Left lung (tissue), 14 donors: ENCODE measurements at places on chromosomes 7 and 10.

DNA sequence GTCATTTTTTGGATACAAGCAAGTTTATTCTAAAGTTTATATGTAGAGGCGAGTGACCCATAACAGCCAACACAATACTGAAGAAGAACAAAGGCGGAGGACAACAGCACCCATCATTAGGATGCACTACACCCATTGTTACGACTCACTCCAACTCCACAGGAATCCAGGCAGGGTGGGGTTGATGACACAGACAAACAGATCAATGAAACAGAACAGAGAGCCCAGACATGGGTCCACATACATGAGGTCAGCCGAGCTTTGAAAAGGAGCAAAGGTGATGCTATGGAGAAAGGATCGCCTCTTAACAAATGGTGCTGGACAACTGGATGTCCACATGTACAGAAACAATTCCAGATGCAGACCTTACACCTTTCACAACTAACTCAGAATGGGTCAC lies 426.4 kb downstream of the PTPRN2 start:
- H3K4me3 ChIP-seq = no peak overlapping the region
- no peak overlapping the region for H3K27ac ChIP-seq
- no peaks in the 10 kb centered on the region for H3K4me1 ChIP-seq
- no peak for DNase-seq
- H3K27me3 ChIP-seq = no peaks in the 10 kb centered on the region

GRCh38 chr7:99139036-99139435 lies 4.9 kb downstream of the SMURF1 start:
- peaks cover 71% of the 10 kb centered on the region for H3K4me1 ChIP-seq
- no peaks in the 10 kb centered on the region for H3K27me3 ChIP-seq
- no peaks in the 10 kb centered on the region for H3K36me3 ChIP-seq
- no peak for DNase-seq

- DNase-seq = no peak
- no peaks in the 10 kb centered on the region for H3K27me3 ChIP-seq
- H3K4me3 ChIP-seq = no peak overlapping the region
- no peaks in the 10 kb centered on the region for H3K4me1 ChIP-seq
Observed at GRCh38 chr10:33749067-33749735, 414.7 kb upstream of the NRP1 start.

DNA sequence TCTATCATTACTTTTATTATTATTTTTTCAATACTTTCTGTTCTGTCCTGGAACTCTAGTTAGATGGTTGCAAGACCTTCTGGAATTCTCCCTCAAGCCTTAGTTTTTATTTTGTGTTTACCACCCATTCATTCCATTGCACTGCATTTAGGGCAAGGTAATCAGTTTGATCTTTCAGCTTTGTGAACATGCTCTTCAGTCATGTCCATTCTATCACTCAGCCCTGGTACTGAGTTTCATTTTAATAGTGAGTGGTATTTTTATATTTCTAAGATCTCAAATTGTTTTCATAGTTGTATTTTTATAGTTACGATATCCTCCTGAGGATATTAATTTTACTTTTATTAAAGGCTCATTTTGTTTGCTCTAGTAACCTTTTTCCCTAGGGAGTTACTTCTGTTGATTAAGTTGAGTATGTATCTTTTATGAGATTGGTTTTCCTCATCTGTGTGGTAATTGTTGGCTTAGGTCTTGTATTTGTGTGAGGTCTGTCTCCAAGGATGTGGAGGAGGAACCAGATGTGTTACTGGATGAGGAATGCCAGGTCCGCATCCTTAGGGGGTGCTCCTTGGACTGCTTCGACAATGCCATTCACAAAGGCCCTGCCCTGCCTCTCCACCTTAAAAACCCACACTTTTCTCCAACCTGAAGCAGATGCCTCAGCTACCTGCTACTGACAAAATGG lies 46.7 kb upstream of the RAB18 start:
- H3K36me3 ChIP-seq = no peaks in the 10 kb centered on the region
- peaks cover 5% of the 10 kb centered on the region for H3K27me3 ChIP-seq
- DNase-seq = no peak
- no peak overlapping the region for H3K4me3 ChIP-seq

GRCh38 chr10:11631890-11632587 lies 20.6 kb upstream of the USP6NL start:
- no peak overlapping the region for H3K27ac ChIP-seq
- H3K36me3 ChIP-seq = no peaks in the 10 kb centered on the region
- no peak for DNase-seq
- no peaks in the 10 kb centered on the region for H3K4me1 ChIP-seq
- no peak overlapping the region for H3K4me3 ChIP-seq
- H3K27me3 ChIP-seq = no peaks in the 10 kb centered on the region

GRCh38 chr7:124027236-124027635 lies 5.6 kb downstream of the TMEM229A start:
- H3K4me3 ChIP-seq = no peak overlapping the region
- no peak overlapping the region for H3K27ac ChIP-seq
- DNase-seq = no peak
- H3K4me1 ChIP-seq = peaks cover 8% of the 10 kb centered on the region
- peaks cover 13% of the 10 kb centered on the region for H3K27me3 ChIP-seq
- no peaks in the 10 kb centered on the region for H3K36me3 ChIP-seq

DNA sequence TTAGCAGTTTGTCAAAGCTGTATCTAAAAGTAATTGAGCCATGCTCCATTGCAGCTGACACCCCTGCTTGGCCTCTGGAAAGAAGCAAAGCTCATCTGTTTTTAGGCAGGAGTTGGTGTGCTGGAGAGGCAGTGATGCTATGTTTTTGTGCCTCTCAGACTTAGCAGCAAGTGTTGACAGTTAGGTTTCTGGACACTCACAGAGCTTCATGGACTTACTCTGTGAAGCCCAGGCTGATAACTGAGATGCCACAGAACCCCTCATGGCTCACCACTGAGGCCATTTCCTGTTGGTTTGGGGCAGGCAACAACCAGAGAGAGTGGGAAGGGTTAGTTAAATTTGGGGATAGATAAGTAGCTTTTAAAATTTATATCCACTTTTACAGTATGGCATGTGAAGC lies 59.8 kb downstream of the BTAF1 start:
- no peaks in the 10 kb centered on the region for H3K4me1 ChIP-seq
- H3K36me3 ChIP-seq = peaks cover 3% of the 10 kb centered on the region
- DNase-seq = no peak
- no peaks in the 10 kb centered on the region for H3K27me3 ChIP-seq
- H3K27ac ChIP-seq = no peak overlapping the region

DNA sequence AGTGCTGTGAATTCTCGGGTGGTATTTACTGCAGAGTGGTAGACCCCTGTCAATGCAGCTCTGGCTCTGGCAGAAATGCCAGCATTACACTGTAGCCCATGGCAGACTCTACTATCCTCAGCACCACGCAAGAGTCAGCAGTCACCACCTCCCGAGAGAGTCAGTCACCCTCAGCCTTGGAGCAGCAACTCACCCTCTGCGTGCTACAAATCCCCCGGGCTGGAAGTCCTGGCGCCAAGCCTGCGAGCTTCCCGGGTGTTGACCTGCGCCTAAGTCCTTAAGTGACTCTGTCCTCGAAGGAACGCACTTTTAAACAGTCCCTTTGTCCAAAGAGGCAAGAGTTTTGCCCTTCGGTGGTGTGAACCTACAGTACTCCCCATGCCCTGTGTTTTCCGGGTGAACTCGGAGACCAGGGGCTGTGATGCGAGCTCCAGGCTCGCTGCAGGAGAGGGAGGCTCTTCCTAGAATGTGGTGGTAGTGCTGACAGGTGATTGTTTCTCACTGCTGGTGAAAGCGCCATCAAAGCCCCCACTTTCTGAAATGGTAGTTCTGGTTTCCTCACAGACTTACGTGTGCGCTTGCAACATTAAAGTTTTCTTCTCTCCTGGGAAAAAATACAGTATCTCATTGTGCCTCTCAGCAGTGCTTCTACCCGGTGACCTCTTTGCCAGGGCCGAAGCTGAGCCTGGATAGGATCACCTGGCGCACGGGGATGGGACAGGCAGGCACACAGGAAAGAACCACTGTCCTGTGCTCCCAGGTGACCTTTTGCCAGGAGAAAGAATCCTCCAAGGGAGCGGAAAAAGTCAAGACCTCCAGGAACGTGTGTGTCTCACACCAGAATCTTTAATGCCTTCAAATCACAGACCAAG lies 33.1 kb upstream of the MBL2 start:
- DNase-seq = no peak
- no peak overlapping the region for H3K4me3 ChIP-seq
- H3K27me3 ChIP-seq = no peaks in the 10 kb centered on the region
- H3K4me1 ChIP-seq = no peaks in the 10 kb centered on the region

- H3K4me3 ChIP-seq = no peak overlapping the region
- H3K27ac ChIP-seq = no peak overlapping the region
- H3K36me3 ChIP-seq = no peaks in the 10 kb centered on the region
- DNase-seq = peak; percentile 53
Observed at GRCh38 chr10:2744547-2745200, 322.7 kb upstream of the PFKP start.

- H3K4me3 ChIP-seq = peak overlapping the region; percentile 71
- no peaks in the 10 kb centered on the region for H3K36me3 ChIP-seq
- peak overlapping the region; percentile 97 for H3K27ac ChIP-seq
- peak; percentile 7 for DNase-seq
- H3K27me3 ChIP-seq = no peaks in the 10 kb centered on the region
Observed at GRCh38 chr7:131329176-131329570, 1.5 kb downstream of the MKLN1 start.

DNA sequence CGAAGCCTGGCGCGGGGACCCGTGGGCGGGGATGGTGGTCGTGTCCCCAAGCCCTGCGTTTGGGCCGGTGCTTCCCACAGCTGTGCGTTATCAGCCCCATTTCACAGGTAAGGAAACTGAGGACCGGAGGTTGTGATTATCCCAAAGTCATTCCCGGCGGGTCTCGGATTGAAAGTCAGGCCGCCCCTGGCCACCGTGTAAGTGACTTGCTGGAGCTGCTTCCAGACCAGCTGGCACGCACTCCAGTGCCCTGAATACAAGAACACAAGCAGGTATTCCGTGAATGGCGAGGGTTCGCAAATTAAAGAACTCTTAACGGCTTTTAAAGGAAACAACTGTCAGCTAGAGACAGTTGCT lies 675 bp upstream of the ATE1 start:
- H3K4me1 ChIP-seq = peaks cover 5% of the 10 kb centered on the region
- peak overlapping the region; percentile 97 for H3K27ac ChIP-seq
- DNase-seq = no peak

- H3K27me3 ChIP-seq = no peaks in the 10 kb centered on the region
- H3K27ac ChIP-seq = no peak overlapping the region
- no peak for DNase-seq
Observed at GRCh38 chr7:569071-569855, 49.6 kb upstream of the PDGFA start.

DNA sequence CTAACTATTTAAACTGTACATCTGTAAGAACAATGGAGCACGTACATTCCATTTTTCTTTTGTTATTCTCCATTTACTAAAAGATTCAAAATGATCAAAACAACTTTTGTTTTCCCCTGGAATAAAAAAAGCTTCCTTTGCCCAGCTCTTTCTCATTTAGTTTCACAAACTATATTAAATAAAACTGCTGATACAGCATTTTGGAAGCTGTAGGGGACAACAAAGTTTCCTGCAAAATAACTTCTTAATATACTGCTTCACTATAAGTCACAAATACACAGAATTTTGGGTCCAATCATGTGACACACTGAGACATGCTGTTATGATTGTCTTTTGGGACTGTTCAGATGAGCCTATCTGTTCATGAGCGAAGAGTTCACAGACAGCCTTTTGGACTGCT lies 222.4 kb downstream of the ADAM12 start:
- no peaks in the 10 kb centered on the region for H3K36me3 ChIP-seq
- no peaks in the 10 kb centered on the region for H3K27me3 ChIP-seq
- no peak overlapping the region for H3K4me3 ChIP-seq
- H3K27ac ChIP-seq = no peak overlapping the region

- no peaks in the 10 kb centered on the region for H3K27me3 ChIP-seq
- H3K36me3 ChIP-seq = no peaks in the 10 kb centered on the region
- no peak for DNase-seq
- H3K4me3 ChIP-seq = no peak overlapping the region
- peaks cover 28% of the 10 kb centered on the region for H3K4me1 ChIP-seq
Observed at GRCh38 chr10:17025444-17026295, 103.9 kb downstream of the CUBN start.

DNA sequence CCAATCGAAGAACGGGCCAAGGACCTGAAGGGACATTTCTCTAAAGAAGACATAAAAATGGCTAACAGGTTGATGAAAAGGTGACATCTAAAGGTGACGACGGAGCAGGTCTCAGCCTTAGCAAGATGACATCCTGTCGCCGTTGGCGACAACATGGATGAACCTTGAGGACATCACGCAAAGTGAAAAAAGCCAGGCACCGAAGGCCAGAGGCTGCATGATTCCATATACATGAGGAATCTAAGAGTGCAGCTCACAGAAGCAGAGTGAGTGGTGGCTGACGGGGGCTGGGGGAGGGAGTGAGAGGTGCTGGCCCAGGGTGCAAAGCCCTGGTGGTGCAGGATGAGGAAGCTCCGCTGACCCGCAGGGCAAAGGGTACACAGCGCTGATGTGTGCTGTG lies 34.1 kb upstream of the NKX6-2 start:
- H3K4me1 ChIP-seq = no peaks in the 10 kb centered on the region
- DNase-seq = no peak
- H3K36me3 ChIP-seq = no peaks in the 10 kb centered on the region
- H3K27me3 ChIP-seq = no peaks in the 10 kb centered on the region
- no peak overlapping the region for H3K27ac ChIP-seq

GRCh38 chr7:79741684-79742083 lies 288.2 kb upstream of the MAGI2 start:
- no peak for DNase-seq
- H3K27me3 ChIP-seq = no peaks in the 10 kb centered on the region
- no peak overlapping the region for H3K4me3 ChIP-seq
- no peaks in the 10 kb centered on the region for H3K36me3 ChIP-seq
- no peaks in the 10 kb centered on the region for H3K4me1 ChIP-seq

DNA sequence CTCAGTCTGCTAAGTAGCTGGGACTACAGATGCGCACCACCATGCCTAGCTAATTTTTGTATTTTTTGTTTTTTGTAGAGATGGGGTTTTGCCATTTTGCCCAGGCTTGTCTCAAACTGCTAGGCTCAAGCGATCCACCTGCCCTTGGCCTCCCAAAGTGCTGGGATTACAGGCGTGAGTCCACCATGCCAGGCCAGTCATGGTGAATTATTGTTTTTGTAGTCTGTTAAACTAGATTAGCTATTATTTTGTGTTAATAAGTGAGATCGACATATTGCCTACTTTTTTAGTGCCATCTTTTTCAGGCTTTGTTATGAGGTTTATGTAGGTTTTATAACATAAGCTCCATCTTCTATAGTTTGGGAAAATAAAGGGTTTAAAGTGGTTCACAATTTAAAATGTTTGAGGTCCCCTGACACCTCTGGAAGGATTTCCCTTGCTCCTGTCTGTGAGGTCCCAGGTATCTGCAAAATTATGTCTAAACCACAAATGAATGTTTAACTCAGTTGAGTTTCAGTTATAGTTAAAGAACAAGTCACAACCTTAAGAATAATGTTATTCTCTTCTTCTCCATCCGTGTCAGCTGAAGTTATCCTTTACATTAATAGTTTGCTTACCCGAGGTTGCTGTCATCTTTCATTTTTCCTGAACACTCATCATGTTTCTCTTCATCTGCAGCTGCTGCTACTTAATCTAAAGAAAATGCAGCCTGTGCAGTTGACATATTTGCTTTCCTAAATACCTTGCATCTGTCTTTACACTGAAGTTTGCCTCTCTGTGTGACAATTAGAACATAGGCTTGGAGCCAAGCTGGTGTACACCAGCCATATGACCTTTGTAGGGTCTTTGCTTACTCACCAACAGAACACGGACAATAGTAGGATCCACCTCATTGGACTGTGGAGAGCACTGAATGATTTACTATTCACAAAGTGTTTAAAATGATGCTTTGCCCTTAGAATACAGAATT lies 8.9 kb upstream of the VSTM4 start:
- no peaks in the 10 kb centered on the region for H3K36me3 ChIP-seq
- no peak for DNase-seq
- no peak overlapping the region for H3K27ac ChIP-seq
- H3K4me3 ChIP-seq = no peak overlapping the region
